ENCODE measurements at places on chromosomes 2 and 18.

DNA sequence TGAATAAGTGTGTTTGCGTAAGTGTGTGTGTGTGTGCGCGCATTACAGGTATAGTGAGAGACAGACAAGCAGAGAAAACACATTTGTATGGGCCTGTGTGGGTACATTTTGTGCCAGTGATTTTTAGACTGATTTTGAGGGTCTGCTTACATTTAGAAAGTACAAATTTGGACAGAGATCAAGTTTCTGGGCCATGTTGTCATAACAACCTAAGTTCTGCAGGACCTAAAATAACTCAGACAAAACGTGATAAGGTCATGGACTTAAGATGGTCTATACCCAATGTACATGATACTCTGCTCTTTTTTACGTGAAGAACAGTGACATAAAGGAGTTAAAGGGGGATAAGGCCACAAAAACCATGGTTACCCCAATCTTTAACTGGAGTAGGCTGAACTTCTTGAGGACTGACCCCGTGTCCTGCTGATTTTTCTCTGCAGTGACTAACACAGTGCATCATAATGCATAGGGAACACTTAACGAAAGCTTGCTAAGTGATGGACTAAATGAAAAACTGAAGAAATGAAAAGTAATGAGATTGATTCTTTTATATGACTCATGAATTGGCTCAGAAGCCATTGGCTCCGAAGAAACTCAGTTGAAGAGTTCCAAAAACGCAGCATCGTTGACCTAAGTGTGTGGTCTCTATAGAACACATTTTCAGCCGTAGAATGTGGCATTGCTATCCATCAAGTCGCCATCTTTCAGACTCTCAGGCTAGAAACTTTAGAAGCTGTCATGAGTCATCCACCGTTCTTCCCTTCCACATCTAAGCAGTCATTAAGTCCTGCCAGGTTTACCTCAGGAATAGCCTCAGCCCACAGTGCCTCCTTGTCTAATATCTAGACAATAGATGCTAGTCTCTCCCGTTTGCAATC is 61.6 kb upstream of the NCOA1 start:
- no peak for DNase-seq

GRCh38 chr18:50866765-50867164 is 12.2 kb upstream of the ME2 start:
- no peak for DNase-seq

- DNase-seq, result no peak
Observed at GRCh38 chr18:74724186-74724585, 126.5 kb downstream of the ZNF407 start.

GRCh38 chr2:144501627-144502026 is 18.3 kb downstream of the ZEB2 start:
- no peak for DNase-seq

DNA sequence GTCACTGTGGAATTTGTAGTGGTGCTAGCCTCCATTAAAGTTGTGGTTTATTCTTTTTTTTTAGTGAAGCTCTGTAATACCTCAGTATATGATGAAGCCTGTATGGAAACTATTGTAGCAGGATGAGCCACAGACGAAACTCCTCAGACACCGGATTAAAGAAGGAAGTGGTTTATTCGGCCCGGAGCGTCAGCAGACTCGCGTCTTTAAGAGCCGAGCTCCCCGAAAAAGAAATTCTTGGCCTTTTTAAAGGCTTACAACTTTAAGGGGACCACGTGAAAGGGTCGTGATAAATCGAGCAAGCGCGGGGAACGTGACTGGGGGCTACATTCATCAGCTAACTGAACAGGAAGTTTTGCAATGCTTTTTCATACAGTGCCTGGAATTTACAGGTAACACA is 8.1 kb upstream of the CCL20 start:
- no peak for DNase-seq

GRCh38 chr2:137369106-137369505 is 595.2 kb upstream of the HNMT start:
- no peak for DNase-seq

GRCh38 chr2:79369127-79369526 is 143.7 kb upstream of the CTNNA2 start:
- no peak for DNase-seq

- no peak for DNase-seq
Observed at GRCh38 chr2:18297534-18298058, 262.9 kb downstream of the RDH14 start.

- no peak for DNase-seq
Observed at GRCh38 chr2:9887513-9887912, 44.2 kb downstream of the TAF1B start.

DNA sequence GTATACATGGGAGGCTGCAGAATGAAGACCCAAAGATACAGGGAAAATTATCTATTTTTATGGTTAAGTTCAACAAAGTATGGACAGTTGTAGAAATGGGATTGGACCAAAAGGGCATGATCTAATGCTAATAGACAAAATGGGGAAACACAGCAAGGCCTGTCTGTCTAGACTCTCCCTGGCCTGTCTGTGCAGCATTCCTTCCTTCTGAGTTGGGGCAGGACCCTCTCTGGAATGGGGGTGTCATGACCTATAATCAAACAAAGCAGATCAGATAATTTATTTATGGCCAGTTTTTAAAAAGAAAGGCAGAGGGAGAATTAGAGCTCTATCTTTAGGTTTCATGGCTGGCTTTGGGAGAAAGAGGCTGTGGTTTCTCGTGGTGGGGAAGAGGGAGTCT is 104.4 kb downstream of the CTIF start:
- no peak for DNase-seq

DNA sequence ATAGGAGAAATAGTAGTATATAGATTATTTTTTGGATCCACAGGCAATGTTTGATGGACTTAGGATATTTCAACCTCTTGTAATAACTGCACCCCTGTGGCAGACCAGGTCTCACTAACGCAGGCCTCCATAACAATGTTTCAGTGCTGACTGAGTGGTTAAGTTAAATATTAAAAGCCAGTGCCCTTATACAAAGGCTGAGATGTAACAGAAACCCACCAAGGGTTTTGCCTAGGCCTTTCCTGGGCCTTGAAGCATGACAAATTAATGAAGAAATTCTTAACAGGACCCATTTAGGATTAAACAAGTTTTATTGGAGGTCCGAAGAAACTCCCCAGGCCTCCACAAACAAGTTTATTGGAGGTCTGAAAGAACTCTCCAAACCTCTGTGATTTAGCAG is 1.6 kb upstream of the SUCLG1 start:
- no peak for DNase-seq

DNA sequence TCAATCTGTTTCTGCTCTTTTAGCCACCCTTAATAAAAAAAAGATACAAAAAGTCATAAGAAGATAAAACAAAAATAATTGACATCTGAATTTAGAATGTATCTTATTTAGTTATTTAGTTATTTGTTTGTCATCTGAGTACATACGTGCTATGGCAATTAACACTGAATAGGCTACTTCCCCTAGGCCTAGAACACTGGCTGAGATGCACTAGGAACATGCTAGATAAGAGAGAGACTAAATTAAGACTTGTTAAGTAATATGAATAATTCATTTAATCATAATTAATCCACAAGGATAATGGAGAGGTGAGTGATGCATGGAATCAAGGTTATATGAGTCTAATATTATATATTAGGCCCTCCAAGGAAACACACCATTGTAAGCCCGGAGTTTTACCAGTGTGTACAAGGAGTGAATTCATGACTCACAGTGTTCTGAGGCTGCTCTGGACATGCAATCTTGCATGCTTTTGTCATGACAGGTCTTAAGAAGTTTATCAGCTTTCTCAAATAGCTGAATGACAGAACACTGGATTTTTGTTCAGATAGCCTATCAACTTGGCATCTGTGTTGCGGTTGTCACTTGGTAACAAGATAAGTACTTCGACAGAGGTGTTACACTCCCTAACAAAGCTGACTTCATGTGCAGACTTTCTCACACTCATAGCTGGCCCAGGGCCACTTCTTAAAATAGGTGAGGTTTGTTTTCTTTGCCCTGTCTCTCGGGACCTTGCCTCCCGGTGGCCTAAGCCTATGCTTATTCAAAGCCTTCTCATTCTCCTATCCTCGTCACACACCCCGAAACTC is 5.0 kb upstream of the SERPINB2 start:
- no peak for DNase-seq

GRCh38 chr2:170647741-170648436 is 67.2 kb upstream of the SP5 start:
- DNase-seq, result no peak

- no peak for DNase-seq
Observed at GRCh38 chr18:1438967-1439366, 534.3 kb downstream of the ADCYAP1 start.

DNA sequence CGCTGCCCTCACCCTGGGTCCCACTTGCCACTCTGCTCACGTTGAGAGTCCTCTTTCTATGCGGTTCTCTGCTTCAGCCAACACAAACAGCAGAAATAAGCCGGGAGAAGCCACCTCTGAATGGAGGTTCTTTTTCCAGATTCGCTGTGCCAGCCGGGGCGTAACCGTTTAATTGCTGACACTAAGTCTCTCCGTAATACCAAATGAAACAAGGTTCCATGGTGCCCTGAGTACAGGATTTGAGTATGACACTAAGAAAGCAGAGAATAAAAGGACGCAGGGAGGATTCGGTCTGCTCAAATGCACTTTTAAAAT is 37.6 kb downstream of the CTIF start:
- no peak for DNase-seq

DNA sequence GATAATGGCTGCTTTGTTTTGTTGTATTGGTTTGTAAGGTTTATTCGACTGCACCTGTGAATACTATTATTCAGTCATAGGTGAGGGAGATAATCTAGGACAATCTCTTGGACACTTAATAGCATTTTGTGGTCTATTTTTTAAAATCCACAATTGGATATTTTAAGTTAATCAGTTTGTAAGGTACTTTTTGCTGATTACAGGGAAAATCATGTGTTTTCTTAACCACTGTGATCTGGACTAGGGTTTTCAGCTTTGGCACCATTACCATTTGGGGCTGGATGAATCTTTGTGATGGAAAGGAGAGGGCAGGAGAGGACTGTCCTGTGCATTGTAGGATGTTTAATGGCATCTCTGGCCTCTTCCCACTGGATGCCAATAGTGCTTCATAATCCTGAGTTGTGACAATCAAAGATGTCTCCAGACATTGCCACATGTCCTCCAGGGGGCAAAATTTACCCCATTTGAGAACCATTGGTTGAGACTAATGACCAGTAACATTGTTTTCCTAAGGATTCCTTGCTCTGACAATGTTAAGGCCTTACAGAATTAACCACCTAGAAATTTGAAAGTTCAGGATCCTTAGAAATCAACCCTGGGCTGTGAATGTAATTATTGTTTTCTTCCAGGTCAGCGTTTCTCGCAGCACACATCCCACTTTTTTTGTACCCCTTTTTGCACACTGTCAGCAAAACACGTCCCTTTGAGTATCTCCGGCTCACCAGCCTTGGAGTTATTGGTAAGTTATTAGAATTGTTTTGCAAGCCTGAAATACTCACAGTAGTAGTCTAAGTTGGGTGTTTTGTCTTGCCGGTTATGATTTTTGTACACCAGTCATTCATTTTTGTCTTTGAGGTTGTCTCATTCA is 15.6 kb downstream of the CNOT9 start:
- DNase-seq, result no peak

GRCh38 chr18:45549290-45549689 is 66.0 kb upstream of the SLC14A2 start:
- DNase-seq, result no peak

- no peak for DNase-seq
Observed at GRCh38 chr18:61929881-61930640, 37.3 kb upstream of the RNF152 start.

DNA sequence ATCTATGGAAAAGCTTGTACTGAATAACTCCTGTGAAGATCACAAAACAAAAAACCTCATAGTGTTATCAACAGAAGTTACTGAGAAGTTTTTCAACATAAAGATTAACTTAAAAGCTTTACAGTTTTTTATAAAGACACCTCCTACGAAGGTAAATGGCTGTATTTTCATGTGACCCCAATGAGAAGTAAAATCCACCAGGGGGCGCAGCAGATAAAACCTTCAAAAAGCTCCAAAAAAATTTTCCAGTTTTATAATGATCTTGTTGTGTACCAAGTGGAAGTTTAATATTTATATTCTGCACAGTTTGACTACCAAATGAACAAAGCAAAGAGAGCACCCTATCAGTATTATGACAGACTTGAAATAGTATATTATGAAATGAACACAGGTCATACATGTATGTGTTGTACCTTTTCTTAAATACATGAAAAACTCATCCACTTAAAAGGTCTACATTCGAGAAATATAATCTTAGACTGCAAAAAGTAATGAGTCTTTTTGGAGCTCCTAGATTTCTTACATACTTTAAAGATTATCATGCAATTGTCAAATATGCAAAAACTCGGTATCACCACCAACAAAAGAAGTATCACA is 38.5 kb downstream of the PNO1 start:
- DNase-seq, result no peak

GRCh38 chr2:8242739-8243138 is 439.1 kb upstream of the ID2 start:
- no peak for DNase-seq

DNA sequence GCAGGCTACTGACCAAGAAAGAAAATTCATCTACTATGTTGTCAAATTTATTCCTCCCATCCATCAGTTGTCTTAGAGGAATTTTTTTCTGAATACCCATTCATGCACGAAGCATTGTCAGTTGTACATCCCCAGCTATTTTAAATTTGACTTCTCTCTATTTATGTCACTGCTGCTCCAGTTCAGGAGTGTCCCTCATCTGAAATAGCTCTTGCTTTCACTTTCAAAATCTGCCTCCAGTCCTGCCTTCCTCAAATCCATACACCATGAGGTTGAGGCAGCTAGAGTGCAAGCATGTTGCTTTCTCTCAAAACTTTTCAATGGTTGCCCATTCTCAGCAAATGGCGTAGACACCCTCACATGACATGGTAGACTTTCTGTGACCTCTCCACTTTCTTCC is 335.4 kb upstream of the CDH2 start:
- no peak for DNase-seq

DNA sequence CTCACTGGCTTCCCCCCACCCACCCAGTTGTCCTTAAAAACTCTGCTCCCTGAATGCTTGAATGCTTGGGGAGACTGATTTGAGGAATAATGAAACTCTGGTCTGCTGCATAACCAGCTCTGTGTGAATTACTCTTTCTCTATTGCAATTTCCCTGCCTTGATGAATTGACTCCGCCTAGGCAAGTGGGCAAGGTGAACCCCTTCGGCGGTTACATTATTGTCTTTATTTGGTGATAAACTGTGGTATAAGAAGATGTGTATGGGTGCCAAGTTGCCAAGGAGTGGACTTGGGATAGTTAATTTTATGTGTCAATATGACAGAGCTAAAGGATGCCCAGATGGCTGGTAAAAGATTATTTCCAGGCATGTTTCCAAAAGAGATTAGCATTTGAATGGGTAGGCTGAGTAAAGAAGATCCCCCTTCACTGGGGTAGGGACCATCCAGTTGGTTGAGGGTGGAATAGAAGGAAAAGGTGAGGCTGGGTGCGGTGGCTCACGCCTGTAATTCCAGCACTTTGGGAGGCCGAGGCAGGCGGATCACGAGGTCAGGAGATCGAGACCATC is 98.5 kb upstream of the HAAO start:
- no peak for DNase-seq

Measured in stimulated activated CD8-positive, alpha-beta memory T cell treated with anti-CD3 and anti-CD28 coated beads, Interleukin-4, amount 100 ng/mL, for 1 hour (primary cell).